ENCODE measurements at places on chromosomes 6 and 20. TPM values are rescaled to one million over a fixed set of nuclear protein-coding genes. Genes with fewer than 3 reads are reported as not detected.

GRCh38 chr20:23132930-23133559, 46.9 kb upstream of the CD93 start:
- H3K4me1 ChIP-seq = peaks cover 8% of the 10 kb centered on the region
- no peaks in the 10 kb centered on the region for H3K36me3 ChIP-seq
- H3K27me3 ChIP-seq = no peaks in the 10 kb centered on the region
- H3K4me3 ChIP-seq = no peak overlapping the region

The MTO1 gene
- 33.3 TPM for total RNA-seq

DNA sequence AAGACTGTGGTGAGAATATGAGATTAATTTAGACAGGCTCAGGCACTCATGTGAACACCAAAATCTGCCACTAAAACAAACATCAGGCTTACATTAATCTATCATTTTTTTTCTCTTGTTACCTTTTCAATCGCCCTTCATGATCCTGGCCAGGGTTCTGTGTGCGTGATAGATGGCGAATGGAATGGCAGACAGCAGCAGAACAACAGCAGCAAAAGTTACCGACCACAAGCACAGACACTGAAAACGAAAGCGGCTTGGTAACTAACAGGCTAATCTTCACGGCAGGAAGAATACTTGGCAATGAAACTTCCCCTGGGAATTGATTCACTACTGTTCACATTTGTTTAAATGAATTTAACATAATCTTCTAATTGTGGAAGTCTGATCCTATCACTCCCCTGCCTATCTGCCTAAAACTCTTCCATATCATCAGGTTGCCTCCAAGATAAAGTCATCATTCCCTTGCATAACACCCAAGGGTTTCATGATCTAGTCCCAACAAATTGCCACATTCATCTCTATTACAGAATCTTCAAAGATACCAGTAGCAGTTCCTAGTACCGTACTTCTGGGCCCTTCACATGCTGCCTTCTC, 28.7 kb downstream of the PTPRK start:
- no peaks in the 10 kb centered on the region for H3K36me3 ChIP-seq
- H3K4me3 ChIP-seq = peak overlapping the region; percentile 4
- H3K4me1 ChIP-seq = peaks cover 8% of the 10 kb centered on the region
- no peak for DNase-seq

The SLCO4A1 gene
- 49.8 TPM for total RNA-seq
